ENCODE measurements at places on chromosomes 6 and 20. TPM values are rescaled to one million over a fixed set of nuclear protein-coding genes. Genes with fewer than 3 reads are reported as not detected.

HLA-G gene
- total RNA-seq: 0.15 TPM

SLC22A16 gene
- total RNA-seq: not detected

SLC35D3 gene
- 0.13 TPM for total RNA-seq

SLC13A3 gene
- not detected for total RNA-seq

SNX5 gene
- total RNA-seq: 236 TPM

CGAS gene
- 48.2 TPM for total RNA-seq

THEMIS gene
- total RNA-seq: 68.2 TPM

SLC32A1 gene
- not detected for total RNA-seq

RBM24 gene
- total RNA-seq: not detected

GRCh38 chr20:52230409-52230808 is 38.8 kb upstream of the ZFP64 start:
- no peak for DNase-seq

DNA sequence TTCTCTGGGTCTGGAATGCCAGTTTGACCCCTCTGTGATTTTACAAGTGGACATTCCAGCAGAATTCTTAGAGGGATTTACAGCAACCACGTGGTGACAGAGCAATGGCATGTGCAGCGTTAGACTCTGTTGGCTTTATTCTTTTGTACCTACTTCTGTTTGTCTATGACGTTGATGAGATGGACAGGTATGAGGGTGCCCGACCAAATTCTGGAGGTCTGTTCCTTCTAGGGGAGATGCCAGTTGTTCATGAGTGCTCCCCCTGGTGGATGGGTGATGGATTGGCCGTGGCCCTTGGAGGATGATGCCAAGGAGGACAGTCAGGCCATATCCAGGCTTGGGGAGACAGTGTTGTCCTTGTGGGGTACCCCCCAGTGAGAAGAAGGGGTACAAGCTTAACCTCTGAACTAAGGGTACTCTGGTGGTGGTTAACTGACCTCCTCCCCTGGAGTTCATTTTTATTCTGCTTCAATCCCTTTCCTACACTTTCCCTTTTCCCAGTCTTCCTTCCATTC is 198.6 kb downstream of the DTNBP1 start:
- peak; percentile 59 for DNase-seq

GRCh38 chr6:74657011-74657410 is 548.8 kb downstream of the COL12A1 start:
- DNase-seq: no peak

DNA sequence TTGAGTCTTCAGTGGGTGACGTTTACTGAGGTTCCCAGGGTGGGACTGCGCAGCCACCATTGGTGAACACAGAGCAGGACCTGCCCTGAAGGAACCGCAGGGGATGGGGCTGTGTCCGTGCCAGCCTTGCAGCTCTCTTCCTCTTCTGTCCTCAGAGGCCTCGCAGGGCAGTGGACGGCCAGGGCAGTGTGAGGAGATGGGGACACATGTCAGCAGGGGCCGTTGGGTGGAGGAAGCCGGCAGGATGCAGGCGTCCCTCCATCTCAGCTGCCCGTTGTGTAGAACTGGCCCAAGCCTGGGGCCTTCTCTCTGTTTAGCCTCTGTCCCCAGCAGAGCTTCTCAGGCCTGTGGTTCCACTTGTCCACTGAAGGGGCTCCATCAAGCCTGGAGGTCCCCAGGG is 53.6 kb upstream of the SMOC2 start:
- DNase-seq: no peak

DNA sequence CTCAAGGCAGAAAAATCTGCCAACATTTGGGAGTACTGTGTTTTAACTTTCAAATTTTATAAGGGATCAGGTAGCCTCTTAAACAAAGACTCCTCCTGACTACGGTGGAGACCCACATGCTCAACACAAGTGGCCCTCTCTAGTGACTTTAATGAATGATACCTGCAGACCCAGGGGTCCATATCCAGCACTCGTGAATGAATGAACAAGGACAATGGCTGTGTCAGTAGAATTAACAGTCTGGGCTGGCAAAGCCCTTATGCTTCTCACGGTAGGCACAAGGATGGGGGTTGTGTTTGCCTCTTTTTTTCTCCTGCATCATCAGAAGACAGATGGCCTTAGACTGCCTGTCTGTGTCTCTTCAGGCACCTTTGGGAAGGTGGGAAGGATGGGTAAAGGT is 112.6 kb upstream of the TRAF3IP2 start:
- DNase-seq: no peak

DNA sequence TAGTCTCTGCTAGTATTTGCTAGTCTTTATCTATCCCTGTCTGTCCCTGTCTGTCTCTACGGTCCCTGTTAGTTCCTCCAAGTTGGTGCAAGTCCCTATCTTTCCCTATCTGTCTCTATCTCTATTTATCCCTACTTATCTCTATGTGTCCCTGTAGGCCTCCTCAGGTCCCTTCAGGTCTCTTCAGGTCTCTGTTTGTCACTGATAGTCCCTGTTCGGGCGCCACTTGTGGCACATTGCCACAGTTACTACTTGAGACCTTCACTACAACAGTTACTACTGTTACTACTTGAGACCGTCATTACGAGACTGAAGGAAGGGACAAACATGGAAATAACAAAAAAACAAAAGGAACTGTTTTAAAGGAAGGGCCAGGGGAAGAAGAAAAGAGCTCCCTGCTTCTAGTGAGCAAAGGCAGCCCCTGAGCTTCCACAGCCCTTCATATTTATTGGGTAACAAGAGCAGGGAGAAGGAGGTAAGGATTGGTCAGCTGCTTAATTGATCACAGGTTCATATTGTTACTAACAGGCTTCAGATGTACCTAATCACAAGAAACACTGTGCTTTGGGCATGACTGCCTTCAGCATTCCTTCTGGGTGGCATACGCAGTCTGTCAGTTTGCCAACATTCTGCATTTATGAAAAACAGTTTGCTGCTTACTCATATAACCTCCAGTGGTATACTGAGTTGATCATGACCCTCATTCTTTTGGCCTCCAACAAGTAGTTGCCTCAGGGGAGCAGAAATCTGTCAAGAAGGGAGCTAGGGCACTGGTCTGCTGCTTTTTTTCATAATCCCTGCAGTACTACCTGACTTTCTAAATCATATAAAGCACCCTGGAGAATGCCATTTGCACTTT is 8.4 kb downstream of the EPB41L2 start:
- DNase-seq: no peak

DNA sequence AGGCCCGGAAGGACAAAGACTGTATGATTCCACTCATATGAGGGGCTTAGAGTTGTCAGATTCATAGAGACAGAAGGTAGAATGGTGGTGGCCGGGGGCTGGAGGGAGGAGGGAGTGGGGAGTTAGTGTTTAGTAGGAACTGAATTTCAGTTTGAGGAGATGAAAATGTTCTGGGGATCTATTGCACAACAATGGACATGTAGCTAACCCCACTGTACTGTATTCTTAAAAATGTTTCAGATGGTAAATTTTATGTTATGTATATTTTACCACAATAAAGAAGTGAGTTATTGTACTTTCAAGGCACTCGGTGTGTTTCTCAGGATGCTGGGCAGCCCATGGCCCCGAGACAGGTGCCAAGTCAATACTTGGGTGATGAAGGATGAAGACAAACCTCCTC is 25.4 kb downstream of the MAS1 start:
- DNase-seq: no peak

- no peak for DNase-seq
These were observed 2.5 kb downstream of the RPL10A start for GRCh38 chr6:35470663-35471120.

- DNase-seq: no peak
These were observed 6.7 kb downstream of the MAFB start for GRCh38 chr20:40682104-40682981.

DNA sequence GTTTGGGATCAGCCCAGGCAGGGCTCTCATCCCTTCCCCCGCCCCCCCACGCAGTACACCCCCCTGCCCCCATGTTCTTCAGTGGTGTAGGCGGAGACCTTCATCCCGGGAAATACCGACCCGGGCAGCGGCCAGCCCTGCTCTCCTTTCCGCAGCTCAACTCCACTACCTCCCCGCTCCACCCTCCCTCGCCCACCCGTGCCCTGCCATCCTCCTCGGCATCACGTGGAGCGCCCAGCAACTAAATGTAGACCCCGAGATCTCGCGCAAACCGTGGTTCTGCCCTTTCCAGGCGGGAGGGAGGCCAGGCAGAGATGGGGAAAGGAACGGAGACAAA is 1932.2 kb upstream of the DEFB115 start:
- DNase-seq: no peak

DNA sequence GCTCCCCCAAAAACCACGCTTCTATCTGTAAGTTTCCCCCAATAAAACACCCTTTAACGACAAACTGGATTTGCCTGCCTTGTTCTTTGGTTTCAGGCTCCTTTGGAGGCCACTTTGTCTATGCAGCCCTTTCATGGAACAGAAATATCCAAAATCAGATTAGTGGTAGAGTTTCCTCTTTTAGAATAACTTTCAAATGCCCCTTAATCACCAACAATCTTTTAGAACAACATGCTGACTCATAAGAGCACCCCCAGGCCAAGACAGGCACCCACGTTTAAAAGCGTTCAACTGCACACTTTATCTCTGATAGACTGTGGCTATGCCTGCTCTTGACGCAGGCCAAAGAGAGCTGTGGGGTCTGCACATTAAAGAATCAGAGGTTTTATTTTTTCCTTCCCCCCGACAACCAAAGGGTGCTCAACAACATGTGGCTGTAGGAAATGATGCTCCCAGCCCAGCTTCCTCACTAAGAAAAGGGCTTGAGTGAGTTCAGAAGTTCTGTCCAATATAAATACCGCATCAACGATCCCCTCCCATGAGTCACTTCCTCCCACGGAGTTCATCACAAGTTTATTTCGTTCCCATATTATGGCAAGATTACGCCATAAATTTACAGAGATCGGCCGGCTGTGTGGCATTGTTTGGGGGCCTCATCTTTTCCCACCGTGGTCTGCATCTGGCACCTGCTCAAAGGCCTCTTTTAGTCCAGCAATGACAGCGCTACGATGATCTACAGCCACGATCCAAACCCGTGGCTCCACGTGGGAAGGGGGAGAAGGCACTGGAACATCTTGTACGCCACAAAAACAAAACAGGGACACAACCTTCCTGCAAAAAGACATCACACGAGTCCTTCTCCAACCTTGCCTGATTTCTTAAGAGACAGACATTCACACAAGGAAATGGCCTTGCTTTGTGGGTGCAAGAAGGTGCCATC is 88.8 kb upstream of the NFATC2 start:
- DNase-seq: peak; percentile 45

DNA sequence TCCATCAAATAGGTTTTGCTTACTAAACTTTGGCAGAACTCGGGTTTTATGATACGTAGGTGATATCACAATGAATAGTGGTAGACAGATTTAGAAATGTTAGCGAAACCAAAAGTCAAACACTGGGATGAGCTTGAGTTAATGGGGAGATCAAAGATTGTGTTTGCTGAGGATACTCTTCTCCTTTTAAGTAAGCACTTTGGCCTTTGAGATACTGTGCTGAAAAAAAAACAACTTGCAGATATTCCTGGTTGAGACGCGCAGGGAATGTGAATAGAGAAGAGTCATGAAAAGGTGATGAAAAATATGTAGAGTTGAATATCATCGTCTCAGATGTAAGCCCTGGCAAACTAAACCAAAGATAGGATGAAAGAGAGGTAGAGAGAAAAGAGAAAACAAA is 48.3 kb downstream of the TRMT11 start:
- DNase-seq: no peak

- DNase-seq: no peak
These were observed 287.7 kb downstream of the ALDH8A1 start for GRCh38 chr6:134662077-134662700.

DNA sequence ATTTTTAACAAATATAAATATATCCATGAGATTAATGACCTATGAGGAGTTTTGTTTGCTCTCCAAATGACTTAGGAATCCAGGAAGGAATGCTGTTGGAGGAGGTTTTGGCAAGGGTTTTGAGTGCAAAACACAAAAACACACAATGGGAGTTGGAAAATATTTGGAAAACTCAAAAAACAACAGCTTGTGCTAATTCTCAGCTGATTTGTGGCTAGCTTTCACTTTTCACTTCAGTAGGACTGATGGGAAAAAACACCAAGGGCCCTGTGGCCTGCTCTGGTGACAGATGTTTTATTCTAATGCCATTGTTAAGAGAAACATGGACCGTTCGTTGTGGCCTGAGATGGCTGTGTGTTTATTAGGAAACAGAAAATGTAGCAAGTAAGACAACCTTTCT is 113.9 kb downstream of the ALDH8A1 start:
- no peak for DNase-seq

- no peak for DNase-seq
These were observed 49.6 kb downstream of the MOCS1 start for GRCh38 chr6:39884696-39885095.

GRCh38 chr20:16821211-16822089 is 73.3 kb downstream of the OTOR start:
- DNase-seq: peak; percentile 38

DNA sequence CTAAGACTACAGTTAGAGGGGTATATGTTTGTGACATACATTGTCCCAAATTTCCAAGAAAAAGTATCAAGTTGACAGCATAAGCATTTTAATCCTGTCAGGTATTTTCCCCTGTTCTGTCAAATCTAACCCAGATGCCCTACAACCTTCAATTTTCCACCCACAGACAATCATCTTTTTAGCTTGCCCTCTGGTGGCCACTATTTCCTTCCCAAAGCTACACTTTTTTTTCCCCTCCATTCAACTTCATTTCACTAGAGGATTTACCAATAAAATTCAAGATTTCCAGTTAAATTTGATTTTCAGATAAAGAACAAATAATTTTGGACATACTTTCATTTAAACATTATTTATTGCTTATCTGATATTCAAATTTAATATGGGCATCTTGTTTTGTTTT is 286.6 kb downstream of the TENT5A start:
- no peak for DNase-seq
